Stimulated activated CD4-positive, alpha-beta T cell treated with anti-CD3 and anti-CD28 coated beads, Interleukin-15, amount 100 ng/mL, for 48 hours (primary cell): ENCODE measurements at places on chromosomes 11 and 22.

DNA sequence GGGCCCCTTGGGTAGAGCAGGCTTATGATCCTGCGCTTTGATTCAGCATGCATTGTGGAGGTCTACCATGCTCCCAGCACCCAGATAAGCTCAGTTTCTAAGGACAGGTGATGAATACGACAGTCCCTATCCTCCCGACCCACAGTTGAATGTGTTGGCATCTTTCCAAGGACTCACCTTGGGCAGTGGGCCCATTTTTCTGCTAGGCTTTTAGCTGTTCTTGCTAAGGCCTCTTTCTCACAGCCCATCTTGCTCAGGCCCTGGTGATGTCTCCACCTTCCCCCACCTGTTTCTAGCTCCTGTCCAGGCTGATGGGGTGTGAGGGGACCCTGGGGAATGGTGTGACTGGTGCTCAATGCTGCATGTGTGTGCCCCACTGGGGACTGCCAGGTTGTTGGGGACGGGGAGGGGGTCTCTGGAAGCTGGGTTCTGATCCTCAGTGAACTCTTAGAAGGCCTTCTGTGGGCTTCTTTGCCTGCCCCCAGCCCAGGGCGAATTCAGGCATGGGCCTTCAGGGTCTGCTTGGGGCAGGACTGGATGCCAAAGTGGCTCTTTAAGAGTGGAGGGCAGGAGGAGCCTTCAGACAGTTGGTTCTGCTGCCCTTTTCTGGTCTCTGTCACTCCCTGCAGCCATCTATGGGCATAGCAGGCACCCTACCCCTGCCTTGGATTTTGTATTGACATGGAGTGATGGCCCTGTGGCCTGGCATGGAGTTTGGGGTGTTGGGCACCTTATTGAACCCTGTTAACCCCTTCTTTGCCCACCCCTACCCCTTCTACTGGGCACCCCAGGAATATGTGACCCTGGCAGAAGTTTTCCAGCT is 33.1 kb downstream of the PHLDB1 start:
- no peak for DNase-seq

DNA sequence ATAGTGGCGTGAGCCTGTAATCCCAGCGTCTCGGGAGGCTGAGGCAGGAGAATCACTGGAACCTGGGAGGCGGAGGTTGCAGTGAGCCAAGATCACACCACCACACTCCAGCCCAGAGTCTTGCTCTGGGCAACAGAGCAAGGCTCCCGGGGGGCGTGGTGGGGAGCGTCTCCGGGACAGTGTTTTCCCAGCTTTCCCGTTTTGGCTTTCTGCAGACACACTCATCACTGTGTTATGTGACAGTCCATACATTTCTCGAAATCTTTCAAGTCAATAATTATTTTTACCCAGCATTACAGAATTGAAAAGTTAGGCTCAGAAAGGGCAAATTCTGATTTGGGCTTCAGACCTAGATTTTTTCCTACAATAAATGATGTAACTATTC is 31.7 kb downstream of the NEAT1 start:
- no peak for DNase-seq

- no peak for DNase-seq
Observed at GRCh38 chr11:132058211-132058772, 687.9 kb downstream of the NTM start.

DNA sequence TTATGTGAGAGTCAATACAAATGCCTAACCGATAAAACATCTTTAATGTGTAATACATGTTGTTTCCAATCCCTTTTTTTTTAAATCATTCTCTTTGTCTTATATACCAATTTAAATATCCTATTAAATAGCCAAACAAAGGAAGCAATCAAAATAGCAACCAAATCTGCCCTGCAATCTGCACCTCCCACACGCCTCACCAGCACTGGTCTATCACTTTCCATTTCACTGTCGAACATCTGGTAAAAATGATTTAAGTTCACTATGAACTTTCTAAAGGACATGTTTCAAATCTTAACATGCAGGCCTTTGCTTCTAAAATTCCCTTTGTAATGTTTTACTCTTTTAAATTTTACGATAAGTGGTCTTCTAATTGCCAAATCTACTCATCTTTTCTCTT is 1305.5 kb upstream of the TENM4 start:
- DNase-seq, result no peak

GRCh38 chr11:64642871-64643255 is 51.8 kb downstream of the SLC22A12 start:
- DNase-seq, result no peak

GRCh38 chr11:84381666-84382065 is 1095.5 kb upstream of the CCDC90B start:
- DNase-seq, result no peak

DNA sequence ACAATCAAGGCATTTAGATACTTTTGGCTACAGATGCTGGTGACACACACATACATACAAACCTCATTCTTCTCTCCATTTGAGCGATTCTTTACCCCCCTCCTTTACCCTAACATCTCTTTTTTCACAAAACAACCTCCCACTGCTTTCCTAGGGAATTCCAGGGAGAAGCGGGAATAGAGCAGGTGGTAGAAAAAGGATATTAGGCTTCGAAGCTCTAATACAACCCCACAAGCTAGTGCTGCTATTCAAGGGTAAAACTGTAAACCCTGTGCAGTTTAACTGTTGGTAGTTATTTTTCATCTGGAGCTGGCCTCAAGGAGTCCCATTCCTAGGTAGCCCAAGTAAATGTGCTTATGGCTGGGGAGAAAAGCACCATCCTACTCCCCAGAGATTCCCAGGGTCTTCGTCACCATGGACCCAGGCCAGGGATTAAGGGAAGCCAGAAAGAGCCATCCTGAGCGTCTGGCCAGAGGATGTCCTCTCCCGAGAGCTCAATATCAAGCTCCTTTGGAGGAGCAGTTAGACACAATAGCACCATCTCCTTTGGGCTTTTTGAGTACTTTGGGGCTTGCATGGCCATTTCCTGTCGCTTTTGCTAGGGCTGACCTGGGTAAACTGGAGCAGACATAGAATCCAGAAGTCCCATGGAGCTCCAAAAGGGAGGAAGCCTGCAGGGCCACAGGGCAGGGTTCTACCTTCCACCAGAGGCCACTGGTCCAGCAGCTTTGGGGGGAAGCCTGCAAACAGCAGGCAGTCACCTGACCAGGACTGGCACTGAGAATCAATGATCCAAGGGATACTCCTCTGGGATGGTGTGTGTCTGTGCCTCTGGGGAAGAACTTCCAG is 3.1 kb downstream of the MAML2 start:
- DNase-seq, result no peak
